Activated CD4-positive, alpha-beta T cell treated with anti-CD3 and anti-CD28 coated beads, Interleukin-2, amount 10 ng/mL, durations not matched to agents 24 days and 14 days (primary cell): ENCODE measurements at places on chromosomes 2 and 18.
A peak's percentile ranks its signal among the peaks of the same experiment; 100 is the strongest.

DNA sequence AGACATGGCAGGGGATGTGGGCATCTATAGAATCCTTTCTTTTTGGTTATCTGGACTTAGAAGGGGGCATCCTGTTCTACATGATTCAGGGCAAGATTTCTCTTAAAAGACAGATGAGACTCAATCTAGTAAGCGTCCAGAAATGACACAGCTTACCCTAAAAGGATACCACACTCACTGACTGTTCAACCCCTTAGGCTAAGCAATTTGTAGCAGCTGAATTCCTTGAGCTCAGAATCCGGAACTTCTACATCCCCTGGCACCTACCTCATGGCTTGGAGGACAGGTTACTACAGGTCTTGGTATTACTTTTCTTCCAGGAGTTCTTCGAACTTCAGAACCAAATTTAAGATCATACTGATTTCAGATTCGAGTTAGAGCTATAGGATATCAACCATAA is 138.4 kb downstream of the LAMA3 start:
- DNase-seq: no peak

GRCh38 chr2:239937866-239938640 is 87.1 kb downstream of the NDUFA10 start:
- DNase-seq: no peak

DNA sequence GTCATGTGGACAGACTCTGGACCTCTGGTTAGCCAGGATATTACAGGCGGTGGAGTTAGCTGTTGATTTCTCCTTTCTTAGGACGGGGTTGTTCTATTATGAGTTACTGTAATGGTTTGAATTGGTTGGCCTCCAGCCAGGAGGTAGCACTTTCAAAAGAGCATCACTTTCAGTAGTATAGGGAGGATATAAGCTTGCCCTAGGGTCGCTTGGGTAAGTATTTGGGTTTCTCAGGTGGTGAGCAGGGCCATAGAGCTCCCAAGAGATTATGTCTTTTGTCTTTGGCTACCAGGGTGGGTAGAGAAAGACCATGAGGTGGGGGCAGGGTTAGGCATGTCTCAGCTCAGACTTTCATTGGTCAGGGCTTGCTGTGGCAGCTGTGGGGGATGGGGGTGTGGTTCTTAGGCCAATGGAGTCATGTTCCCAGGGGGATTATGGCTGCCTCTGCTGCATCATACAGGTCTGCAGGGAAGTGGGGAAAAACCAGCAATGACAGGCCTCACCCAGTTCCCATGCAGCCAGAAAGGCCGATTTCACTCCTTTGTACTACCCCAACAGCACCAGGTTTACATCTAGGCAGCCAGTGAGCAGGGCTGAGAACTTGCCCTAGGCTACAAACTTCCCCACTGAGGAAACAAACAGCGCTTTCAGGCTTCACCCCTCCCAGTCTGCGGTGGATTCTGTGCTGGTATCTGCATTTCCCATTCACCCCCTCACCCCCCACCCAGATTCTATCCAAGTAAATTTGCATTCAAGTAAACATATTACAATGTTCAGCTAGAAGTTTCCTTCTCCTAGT is 89.4 kb upstream of the SLC38A11 start:
- no peak for DNase-seq

GRCh38 chr2:221502270-221503010 is 69.7 kb downstream of the EPHA4 start:
- DNase-seq: no peak

- no peak for DNase-seq
Observed at GRCh38 chr2:22217881-22218280, 1094.1 kb downstream of the TDRD15 start.

DNA sequence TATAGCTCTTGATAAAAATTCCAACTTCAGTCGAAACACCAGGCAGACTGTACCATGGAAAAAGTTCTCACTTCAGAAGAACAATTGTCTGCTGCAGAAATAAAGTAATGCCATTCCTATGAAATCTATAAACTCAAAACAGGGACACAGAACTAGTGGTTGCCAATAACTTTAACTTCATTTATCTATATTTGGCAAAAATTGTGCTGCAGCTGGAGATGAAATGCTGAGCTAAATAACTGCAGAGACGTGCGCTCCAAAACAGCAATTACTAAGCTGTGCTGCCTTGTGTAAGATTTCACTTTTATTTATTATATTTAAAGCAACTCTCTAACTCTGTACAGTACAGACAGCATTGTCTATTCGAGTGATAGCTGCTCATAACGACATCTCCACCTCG is 540.1 kb upstream of the ID2 start:
- no peak for DNase-seq

GRCh38 chr2:33136566-33136965 is 189.8 kb downstream of the LTBP1 start:
- DNase-seq: no peak

GRCh38 chr18:42242758-42243157 is 287.7 kb downstream of the PIK3C3 start:
- no peak for DNase-seq

GRCh38 chr2:161107265-161107664 is 53.0 kb upstream of the TANK start:
- DNase-seq: no peak

DNA sequence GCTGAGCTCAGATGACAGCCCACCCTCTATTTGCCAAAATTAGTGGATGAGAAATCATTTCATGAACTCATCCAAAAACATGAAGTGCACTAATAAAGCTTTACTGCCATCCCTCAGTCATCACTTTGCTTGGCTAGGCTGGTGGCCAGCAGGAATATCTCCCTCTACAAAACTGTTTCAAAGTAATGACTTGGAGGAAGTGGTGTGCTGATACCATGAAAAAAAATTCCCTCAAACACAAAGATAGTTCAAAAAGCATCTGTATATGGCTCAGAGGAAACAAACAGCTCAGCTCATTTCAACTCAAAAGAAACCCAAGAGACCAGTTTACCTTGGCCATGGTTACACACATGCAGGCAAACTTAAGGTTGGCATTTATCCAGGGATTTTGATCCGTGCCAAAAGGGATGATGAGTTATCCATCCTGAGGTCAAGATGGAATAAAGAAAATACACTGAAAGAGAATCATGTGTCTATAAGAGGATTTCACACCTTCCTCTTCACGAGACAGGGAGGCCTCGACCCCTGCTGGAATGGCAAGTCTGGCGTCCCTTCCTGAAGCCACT is 18.4 kb upstream of the WIPF1 start:
- DNase-seq: peak; percentile 73

DNA sequence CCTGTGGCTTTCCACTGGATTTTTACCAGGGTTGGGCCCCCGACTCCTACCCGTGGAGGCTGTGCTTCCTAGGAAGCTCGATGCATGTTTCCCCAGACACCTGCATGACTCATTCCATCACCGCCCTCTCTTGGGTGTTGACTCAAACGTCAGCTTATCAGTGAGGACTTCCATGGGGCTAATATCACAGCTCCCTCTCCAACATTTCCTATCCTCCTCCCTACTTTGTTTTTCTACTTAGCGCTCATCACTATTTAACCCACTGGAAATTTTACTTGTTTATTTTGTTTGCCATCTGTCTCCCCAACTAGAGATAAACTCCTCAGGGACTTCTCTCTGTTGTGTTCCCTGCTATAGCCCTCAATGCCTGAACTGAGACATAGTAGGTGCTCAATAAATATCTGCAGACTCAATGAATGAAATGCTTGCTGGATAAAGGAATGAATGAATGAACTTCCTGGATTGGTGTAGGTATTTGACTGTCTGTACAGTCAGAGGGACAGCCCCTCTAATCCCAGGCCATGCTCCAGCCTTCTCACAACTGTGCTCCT is 89.7 kb upstream of the MSH2 start:
- DNase-seq: no peak
